ENCODE measurements at places on chromosomes 13 and 19. TPM values are rescaled to one million over a fixed set of nuclear protein-coding genes. Genes with fewer than 3 reads are reported as not detected.

DNA sequence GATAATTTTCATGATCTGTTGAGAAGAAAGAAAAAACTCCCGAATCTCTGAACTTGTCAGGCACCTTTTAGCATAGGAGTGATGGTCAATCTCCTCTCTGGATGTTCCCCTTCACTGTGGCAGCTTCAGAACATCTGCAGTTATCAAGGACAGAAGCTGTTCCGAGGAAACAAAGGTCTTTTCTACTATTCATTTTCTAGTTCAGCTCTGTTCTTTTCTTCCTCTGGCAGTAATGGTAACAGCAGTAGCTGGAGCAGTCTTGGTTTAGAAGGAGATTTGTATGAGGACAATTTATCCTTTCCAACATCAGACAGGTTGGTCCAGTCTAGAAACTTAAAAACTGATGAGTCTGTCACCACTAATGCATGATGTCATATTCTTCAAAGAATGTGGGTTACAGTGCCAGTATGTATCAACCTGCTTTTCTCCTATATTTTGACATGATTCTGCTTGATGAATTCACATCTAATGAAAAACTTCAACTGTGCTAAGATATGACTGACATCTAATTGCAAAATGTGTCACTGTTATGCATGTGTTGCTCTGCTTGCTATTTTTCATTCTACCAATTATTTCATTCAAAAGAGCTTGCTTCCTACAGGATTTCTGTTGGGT lies 41.0 kb downstream of the AKAP11 start:
- DNase-seq: no peak

The GSX1 gene
- total RNA-seq: not detected

- no peak for DNase-seq
Observed at GRCh38 chr13:95445131-95445530, 107.4 kb upstream of the CLDN10 start.

The YJEFN3 gene
- 7.5 TPM for total RNA-seq

DNA sequence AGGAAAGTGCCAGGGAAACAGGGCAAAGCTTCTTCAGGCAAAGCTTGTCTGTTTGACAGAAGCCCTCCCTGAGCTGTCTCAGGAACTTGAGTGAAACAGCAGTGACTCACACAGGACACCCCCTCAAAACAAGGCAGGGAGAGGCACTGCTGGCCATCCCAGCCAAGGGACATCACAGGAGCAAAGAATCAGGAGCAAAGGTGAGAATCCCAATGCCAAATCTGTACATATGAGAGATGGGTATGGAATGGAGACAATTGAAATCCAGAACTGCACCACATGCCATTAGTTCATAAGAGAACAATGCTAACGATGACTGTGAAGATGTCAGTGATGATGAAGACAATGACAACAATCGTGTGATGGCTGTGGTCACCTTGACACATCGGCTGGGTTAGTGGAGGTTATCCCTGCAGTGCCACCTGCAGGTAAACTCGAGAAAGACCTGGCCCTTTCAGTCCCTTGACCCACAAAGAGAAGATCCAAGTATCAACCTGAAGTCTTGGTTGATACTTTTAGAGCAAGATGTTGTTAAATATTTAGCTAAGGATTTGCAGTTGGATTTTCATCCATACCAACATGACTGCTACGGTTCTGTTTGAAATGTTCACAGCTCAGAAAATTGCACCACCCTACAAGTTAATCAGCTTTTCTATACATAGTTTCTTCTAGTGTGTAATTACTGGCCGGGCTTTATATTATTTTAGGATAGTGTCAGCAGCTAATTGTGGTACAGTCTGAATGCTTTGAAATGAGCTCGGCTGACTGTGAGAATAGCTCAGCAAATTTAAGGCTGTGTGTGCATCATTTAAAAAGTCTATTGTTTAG lies 42.0 kb upstream of the IPO5 start:
- no peak for DNase-seq

GRCh38 chr13:83876546-83876945 lies 5.7 kb downstream of the SLITRK1 start:
- no peak for DNase-seq

DNA sequence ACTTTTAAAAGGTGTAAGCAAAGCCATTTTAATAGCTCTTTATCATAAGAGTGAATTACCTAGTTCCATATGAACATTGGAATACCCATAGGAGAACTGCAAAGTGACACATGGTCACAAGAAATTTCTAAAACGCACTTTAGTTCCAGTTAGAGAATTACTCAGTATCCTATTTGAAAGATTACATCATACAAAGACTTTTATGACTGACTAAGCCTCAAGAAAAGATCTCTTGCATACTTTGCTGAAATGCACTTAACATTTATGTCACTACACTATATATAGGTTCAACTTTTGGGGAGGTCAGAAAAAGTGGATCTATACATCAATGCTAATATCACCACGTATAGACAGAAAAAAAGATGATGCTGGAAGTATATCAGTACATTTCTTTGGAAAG lies 7.1 kb downstream of the PCDH9 start:
- DNase-seq: no peak

DNA sequence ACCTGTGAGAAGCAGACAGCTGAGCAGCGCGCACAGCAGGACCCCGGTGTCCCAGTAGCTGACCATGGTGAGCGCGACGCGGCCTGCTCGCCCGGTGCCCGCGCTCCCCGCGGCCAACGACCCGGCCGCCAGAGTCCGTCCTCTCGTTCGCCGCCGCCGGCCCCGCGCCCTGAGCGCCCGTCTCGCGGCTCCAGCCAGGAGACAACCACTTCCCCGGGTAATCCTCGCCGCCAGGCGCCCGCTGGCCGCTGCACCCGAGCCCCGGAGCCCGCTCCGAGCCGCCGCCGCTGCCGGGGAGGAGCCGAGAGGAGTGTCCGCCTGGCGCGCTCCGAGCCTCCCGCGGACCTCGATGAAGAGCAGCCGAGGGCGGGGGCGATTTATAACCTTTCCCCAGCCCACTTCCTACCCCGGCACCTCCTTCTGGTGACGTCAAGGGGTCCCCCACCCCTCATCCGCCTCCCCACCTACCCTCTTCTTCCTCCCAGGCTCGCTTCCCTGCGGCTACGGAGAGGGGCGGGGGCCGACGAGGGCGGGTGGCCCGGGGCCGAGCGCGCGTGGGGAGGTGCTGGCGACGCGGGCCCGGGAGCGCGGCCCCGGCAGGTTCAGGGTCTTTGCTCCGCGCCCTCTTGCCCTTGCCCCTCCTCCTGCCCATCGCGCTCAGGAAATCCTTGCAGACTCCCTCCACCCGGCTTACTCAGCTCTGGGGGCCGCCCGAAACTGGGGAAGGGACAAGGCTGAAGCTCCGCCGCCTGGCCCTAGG lies at the start of gene FLT1:
Gene FLT1, minus strand, starts transcription at position 351 of the 760 bp plus-strand sequence. Its CDS starts 285 bp downstream, at position 66.
- DNase-seq: peak; percentile 53

DNA sequence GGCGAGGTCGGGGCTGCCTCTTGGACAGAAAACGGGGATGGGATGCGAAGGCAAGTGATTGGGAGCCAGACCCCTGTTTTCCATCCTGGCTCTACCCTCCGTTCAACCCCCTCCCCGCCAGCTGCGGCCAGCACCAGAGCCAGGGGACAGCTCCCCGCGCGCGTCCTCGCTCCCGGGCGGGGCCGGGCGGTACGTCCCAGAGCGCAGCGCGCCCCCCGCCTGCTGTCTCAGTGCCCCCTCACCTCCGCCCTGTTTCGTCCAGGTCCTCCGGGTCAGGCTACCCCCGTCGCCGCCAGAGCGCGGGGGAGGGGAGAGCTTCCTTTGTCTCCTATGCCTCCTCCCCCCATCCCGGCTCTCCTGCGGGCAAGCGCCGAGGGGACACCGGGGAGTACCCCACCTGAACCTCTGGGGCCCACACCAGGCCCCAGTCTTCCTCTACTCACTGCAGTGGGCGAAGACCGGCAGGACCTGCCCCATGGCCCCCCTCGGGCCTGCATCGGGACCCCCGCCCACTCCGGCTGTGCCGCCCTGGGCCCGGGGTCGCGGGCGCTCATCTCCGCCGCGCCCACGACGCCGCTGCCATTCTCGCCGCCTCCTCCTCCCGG lies 396 bp downstream of the RTN2 start:
- DNase-seq: peak; percentile 38

DNA sequence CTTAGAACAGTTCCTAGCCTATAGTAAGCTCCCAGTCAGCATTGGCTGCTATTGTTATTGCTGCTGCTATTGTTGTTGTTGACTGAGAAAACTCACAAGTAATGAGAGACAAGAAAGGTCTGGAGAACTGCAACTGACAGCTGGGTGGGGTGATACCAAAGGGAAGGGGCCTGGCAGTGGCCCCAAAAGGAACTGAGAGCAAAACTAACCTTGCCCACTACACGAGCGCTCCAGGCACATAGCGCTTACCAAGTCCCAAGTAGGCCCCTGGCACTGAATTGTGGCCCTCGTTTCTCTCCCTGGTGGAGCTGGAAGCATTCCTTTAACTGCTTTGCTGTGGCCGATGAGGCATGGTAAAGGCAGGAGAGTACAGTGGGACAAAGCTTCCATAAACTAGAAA lies 59.7 kb downstream of the KCTD12 start:
- no peak for DNase-seq

GRCh38 chr13:50685491-50685890 lies 158.0 kb downstream of the DLEU7 start:
- no peak for DNase-seq

The PTH2 gene
- not detected for total RNA-seq

GRCh38 chr13:26255691-26256277 lies 1.9 kb downstream of the CDK8 start:
- no peak for DNase-seq

The FUT2 gene
- not detected for total RNA-seq

DNA sequence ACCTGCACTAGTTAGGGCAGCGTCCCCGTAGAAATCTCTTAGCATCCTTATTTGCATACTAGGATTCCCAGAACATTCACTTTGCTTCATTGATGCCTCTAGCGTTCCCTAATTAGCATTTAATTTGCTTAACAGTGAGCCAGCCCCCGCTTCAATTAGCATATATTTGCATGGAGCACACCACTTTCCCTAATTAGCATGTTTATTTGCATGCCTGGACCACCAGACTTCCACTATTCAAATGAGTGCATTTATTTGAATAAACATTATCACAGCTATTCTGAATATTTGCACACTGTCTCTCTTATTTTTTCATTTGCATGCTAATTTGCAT lies 69.6 kb downstream of the RYR1 start:
- DNase-seq: no peak

- DNase-seq: peak; percentile 34
Observed at GRCh38 chr19:1038978-1039645, 795 bp upstream of the ABCA7 start.

- DNase-seq: peak; percentile 70
Observed at GRCh38 chr19:11587302-11587974, 9.8 kb upstream of the ZNF627 start.

GRCh38 chr19:35696835-35697234 lies 7.5 kb upstream of the ZBTB32 start:
- DNase-seq: no peak

The CGB7 gene
- total RNA-seq: not detected

The TUBA3C gene
- total RNA-seq: not detected

- no peak for DNase-seq
Observed at GRCh38 chr19:45403272-45403671, 1.6 kb downstream of the PPP1R13L start.

DNA sequence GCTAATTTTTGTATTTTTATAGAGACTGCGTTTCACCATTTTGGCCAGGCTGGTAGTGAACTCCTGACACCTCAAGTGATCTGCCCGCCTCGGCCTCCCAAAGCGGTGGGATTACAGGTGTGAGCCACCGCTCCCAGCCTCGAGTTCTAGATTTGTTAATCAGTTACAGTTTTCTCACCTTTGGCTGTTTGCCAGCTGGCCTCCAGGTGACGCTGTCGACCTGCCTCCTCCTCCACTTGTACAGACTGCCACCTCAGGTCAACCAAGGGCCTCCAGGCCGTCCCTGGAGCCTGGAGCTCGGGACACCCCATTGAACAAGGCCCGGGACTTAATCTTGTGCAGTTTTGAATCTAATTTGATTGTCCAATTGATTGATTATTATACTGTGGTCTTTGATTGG lies 45.5 kb downstream of the IER2 start:
- DNase-seq: peak; percentile 71

DNA sequence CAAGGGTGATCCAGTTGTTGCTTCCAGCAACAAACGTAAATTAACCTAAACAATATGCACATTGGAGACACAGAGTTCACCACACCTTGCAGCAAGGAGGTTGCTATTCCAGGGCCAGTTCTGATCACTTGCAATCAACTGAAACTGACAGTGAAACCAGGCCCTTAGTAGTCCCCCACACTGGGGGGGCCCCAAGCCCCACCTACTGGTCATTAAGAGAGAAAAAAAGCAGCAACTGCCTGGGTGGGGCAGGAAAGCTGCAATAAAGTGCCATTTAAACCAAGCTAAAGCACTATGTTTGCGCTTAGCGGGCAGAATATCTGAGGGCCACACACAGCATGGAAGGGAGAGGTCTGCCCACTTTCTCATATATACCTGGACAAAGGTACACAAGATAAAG lies 51.5 kb downstream of the ATP7B start:
- no peak for DNase-seq

DNA sequence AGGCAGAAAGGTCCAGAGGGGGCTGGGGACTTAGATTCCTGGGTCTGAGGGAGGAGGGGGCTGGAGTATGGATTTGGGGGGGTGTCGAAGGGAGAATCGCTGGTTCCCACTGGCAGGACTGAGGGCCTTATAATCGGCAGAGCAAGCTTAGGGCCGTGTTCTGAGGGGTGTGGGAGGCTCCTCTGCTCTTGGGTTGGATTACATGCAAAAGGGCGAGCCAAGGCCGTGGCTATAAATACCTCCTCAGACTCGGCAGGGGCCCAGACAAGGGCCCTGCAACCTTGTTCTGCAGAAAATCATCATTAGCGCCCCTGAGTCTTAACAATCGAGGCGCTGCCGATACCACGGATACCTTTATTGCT lies 707 bp upstream of the MAMSTR start:
- DNase-seq: no peak

GRCh38 chr19:14482172-14482941 lies 7.2 kb upstream of the PTGER1 start:
- no peak for DNase-seq

- no peak for DNase-seq
Observed at GRCh38 chr19:7808108-7808507, 21.9 kb upstream of the EVI5L start.

The PODNL1 gene
- total RNA-seq: not detected

DNA sequence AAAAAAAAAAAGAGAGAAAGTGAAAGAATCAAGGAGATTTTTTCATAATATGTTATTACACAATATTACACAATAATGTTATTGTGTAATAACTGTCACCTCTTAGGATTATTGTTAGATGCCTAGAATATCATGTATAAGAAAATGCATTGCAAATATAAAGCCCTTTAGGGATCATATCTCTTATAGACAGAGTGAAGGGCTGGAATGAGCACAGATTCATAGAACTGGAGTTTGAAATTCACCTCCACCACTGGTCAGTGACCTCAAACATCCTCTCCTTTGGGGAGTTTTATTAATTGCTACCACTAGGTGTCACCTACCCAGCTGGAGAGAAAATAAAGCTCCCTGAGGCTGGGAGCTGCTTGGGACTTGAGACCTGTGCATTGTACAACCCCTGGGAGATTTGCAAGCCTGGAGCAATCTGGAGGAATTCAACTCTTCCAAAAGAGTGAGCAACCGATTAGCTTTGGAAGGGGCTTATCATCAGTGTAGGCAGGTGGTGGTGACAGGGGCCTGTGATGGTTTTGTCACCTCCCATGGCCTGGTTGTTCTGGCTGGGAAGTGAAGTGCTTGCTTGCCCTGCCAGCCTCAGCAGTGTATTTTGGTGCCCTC lies 30.3 kb upstream of the FRY start:
- no peak for DNase-seq

- DNase-seq: no peak
Observed at GRCh38 chr13:77042566-77043177, 15.7 kb upstream of the FBXL3 start.

All from CD8-positive, alpha-beta memory T cell (primary cell).